ENCODE measurements at places on chromosomes 2 and 18.

- no peak for DNase-seq
Measured at GRCh38 chr2:70553334-70553583, 367 bp downstream of the TGFA start.

DNA sequence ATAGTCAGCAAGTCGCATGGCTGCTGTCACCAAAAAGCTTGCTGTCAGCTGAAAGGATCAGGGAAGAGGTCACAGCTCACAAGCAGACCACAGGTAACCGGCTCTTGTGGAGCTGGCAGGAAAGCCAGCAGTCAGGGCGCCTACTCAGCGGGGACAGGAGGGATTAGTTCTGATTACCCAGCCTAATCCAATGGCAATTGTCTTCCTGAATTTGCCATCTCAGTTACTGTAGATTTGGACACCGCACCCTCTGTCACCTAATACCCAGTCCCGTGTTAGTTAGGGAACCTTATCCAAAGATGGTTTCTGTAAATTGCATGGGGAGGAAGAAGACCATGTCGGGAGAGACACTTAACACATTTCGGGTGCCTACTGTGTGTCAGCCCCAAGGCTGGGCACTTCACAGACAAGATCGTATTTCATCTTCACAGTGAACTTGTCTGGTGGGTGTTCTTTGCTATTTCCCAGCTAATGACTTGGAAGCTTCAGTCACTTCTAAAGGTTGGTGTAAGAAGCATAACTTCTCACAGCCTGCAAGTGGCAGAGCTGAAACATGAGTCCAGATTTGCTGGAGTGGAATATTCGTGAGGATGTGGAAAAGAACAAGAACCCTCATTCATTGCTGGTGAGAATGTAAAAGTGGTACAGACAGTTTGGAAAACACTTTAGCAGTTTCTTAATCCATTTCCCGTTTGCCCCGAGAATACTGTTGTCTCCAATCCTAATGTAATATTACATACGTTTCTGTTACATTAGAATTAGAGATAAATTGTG lies 9.9 kb downstream of the ALPK2 start:
- no peak for DNase-seq

- no peak for DNase-seq
Measured at GRCh38 chr2:226066391-226066790, 666.9 kb downstream of the NYAP2 start.

DNA sequence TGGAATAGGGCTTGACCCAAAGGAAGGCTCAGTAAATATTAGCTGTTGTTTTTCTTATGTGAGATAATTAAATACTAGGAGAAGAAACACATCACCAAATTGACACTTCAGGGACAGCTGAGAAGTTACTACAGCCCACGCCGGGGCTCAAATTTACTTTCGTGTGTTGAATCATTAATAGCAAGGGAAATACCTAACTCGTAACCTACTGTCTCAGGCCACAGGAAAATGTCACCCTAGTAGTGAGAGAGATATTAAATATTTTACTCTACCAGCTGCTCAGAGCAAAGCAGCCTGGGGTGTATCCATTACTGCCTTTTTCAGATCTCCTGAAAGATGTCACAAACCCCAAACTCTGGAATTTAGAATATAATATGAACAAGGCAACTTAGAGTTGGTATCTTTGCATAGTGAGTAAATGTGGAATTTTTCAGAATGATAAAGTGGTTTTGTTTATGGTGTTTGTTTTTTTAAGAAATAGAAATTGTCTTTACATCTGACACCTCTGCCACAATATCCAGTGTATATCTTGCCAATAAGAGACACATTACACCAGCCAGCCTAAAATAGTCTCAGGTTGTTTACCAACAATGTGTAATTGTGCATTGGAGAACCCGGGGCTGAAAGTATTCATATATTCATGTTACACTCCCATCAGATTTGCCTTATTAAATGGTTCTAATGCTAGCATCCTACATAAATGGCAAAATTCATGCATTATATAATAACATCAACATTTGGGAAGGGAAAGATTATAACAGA lies 48.4 kb downstream of the ATP8B1 start:
- DNase-seq: no peak

DNA sequence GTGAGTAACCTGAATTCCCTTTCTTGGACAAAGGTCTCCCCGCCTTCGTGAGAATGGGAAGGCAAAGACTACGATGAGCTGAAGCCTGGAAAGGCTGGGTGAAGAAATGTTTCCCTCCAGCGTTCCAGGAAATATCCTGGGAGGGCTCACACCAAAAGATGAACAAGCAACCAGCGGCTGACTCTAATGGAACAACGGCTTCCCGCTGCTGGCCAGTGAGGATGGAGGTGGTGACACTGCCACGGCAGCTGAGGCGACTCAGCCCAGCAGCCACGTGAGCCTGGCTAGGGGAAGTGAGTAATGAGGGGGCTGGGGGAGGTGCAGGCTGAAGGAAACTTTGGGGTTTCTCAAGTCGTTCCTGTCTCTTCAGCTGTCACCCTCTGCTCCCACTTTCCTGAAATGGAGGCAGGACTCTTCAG lies 105.0 kb upstream of the SMAD7 start:
- DNase-seq: no peak

- no peak for DNase-seq
Measured at GRCh38 chr2:48114256-48114655, 208.0 kb upstream of the FBXO11 start.

- DNase-seq: no peak
Measured at GRCh38 chr2:124315221-124315880, 290.3 kb downstream of the CNTNAP5 start.

DNA sequence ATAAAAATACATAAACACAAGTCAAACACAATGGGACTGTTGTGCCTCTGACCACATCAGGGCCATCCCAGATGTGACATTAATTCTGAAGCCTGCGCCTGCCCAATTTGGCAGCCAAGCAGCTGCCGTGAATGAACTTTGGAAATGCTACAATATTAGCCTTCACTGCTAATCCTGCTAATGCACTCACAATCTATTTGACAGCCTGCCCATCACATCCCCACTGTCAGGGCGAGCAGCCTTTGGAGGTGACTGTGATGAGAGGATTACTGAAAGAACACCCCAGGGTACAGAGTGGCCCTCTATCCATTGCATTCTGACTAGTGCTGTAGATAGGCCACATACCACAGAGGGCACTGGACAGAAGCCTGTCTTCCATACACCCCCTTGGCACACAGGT lies 21.6 kb downstream of the OSR1 start:
- no peak for DNase-seq

DNA sequence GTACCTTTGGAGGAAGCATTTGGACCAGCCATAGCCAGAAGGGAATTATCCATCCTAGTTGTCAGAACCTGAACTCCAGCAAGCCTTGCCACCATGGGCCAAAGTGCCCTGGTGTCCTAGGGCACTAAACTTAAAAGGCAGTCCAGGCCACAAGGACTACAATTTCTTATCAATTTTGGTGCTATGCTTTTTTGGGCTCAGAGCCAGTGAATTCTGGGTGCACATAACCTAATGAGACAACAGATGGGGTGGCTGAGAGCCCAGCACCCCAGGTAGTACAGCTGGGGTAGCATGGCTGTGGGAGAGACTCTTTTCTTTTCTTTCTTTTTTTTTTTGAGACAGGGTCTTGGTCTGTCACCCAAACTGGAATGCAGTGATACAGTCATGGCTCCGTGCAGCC lies 14.4 kb upstream of the RANBP2 start:
- DNase-seq: no peak

All from COR-L47 (cell line).